Spinal cord (tissue), 10 donors: ENCODE measurements at places on chromosomes 16 and 17. TPM values are rescaled to one million over a fixed set of nuclear protein-coding genes. Genes with fewer than 3 reads are reported as not detected.

Gene SDR42E1
- total RNA-seq = 1.4 TPM

GRCh38 chr16:31331141-31331764, 23.7 kb upstream of the ITGAX start:
- DNase-seq = no peak
- no peak overlapping the region for H3K4me3 ChIP-seq
- H3K36me3 ChIP-seq = no peaks in the 10 kb centered on the region
- H3K27ac ChIP-seq = no peak overlapping the region

DNA sequence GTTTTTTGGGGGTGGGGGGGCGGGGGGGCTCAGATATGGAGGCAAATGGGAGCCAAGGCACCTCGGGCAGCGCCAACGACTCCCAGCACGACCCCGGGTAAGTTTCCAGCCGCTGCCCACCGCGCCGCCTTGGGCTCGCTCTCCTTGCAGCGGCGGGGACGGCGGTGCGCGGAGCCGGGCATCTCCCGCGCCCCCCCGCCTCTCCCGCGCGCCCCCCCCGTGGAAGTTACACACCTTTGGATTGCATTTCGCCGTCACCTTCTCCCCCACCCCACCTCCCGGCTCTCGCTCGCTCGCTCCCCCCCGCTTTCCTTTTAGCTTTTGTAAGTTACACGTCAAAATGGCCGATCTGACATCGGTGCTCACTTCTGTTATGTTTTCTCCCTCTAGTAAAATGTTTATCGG, 387 bp downstream of the MSI2 start:
- H3K36me3 ChIP-seq = peaks cover 3% of the 10 kb centered on the region
- H3K27me3 ChIP-seq = no peaks in the 10 kb centered on the region
- H3K27ac ChIP-seq = peak overlapping the region; percentile 88
- DNase-seq = peak; percentile 78
- H3K4me3 ChIP-seq = peak overlapping the region; percentile 78

Gene OR4D1
- total RNA-seq = 0.06 TPM

Gene VPS25
- 39.6 TPM for total RNA-seq
